ENCODE measurements at places on chromosomes 1 and 21. TPM values are rescaled to one million over a fixed set of nuclear protein-coding genes. Genes with fewer than 3 reads are reported as not detected.

- no peak for DNase-seq
Observed at GRCh38 chr1:156371553-156372264, 2.7 kb downstream of the RHBG start.

TDRD10 gene
- not detected for total RNA-seq

- DNase-seq, result no peak
Observed at GRCh38 chr1:57843760-57844159, 419.9 kb upstream of the DAB1 start.

- DNase-seq, result no peak
Observed at GRCh38 chr1:155410931-155411330, 90.2 kb downstream of the RUSC1 start.

SETSIP gene
- total RNA-seq, result not detected

DNA sequence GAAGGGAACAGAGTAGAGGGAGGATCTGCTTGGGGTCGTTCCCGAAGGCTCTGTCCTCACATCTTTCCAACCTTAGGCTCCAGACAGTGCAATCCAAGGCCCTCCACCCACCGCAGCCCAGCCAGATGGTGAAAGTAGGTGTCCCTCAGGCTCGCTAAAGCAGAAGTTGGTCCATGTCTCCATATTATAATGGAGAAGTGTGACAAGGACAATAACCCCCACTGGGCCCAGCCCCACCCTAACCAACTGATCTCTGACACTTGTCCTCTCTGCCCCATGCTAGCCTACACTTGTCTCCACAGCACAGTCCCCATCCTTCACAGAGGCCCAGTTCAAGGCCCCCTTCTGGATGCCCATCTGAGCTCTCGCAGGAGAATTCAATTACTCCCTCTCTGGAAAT lies 48.7 kb downstream of the DMAP1 start:
- DNase-seq, result no peak

- DNase-seq, result no peak
Observed at GRCh38 chr21:39873687-39874086, 6.4 kb downstream of the PCP4 start.

PTGFR gene
- total RNA-seq, result 3.6 TPM

- DNase-seq, result no peak
Observed at GRCh38 chr1:2988256-2988655, 33.0 kb upstream of the ACTRT2 start.

DNA sequence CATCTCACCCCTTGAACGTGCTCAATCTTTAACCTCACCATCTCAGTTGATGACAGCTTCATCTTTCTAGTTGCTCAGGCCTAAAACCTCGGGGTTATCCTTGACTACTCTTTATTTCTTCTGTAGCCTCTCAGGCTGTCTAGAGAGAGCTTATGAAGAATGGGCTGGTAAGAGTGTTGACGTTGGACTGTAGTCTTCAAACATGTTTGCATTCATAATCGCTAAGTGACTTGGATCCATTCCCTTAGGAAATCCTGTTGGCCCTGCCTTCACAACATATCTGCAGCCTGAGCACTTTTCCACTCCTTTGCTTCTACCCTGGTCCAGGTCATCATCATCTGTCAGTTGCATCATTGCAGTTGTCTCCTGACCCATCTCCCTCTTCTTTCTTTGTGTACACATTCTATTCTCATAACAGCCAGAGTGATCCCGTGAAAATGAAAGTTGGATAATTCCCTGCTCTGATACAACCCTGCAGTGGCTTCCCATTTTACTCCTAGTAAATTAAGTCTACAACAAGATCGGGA lies 10.5 kb downstream of the UCK2 start:
- DNase-seq, result no peak
